ENCODE measurements at places on chromosomes 16 and 17. TPM values are rescaled to one million over a fixed set of nuclear protein-coding genes. Genes with fewer than 3 reads are reported as not detected.

The HEATR9 gene
- total RNA-seq, result not detected

The FMNL1 gene
- total RNA-seq, result 4.7 TPM

The RPS2 gene
- 2,534 TPM for total RNA-seq

The NDUFAF8 gene
- 52.6 TPM for total RNA-seq

- no peak for DNase-seq
These were observed 3.4 kb downstream of the TMED6 start for GRCh38 chr16:69348222-69348621.

- DNase-seq, result no peak
These were observed 187.2 kb downstream of the CBLN1 start for GRCh38 chr16:49094471-49094870.

- no peak for DNase-seq
These were observed 152.0 kb downstream of the LGALS9B start for GRCh38 chr17:20315311-20315710.

GRCh38 chr17:33112763-33113162 is 121.1 kb downstream of the SPACA3 start:
- peak; percentile 74 for DNase-seq

DNA sequence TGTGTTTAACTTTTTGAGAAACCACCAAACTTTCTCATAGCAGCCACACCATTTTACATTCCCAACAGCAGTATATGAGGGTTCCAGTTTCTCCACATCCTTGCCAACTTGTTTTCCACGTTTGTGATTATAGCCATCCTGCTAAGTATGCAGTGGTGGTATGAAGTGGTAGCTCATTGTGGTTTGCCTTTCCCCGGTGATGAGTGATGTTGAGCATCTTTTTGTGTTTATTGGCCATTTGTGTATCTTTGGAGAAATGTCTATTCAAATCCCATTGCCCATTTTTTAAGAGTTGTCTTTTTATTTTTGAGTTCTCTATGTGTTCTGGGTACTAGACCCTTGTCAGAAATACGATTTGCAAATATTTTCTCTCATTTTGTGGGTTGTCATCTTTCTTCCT is 17.4 kb downstream of the SF3B3 start:
- DNase-seq, result no peak

DNA sequence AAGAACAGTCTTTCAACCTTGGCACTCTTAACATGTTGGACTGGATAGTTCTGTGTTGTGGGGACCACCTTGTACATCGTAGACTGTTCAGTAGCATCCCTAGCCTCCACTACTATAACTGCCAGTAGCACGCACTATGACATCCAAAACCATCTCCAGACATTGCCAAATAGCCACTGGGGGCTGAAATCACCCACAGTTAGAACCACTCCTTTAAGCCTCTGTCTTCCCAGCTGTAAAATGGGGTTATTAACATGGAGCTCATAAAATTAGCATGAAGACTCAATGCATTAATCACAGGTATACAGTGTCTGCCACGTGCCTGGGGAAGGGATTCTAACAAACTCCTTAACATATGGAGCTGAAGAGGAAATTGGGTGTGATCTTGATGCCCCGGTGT is 49.7 kb downstream of the LYRM1 start:
- no peak for DNase-seq

GRCh38 chr17:38579934-38580333 is 25.8 kb downstream of the SRCIN1 start:
- DNase-seq, result no peak

- DNase-seq, result peak; percentile 91
These were observed 36.6 kb downstream of the ARHGAP23 start for GRCh38 chr17:38464723-38465390.

Data from astrocyte (in vitro differentiated cells and primary cell).